ENCODE measurements at places on chromosomes 5 and 9.

- no peak for DNase-seq
These were observed 87.8 kb downstream of the ZNF618 start for GRCh38 chr9:113963696-113964494.

DNA sequence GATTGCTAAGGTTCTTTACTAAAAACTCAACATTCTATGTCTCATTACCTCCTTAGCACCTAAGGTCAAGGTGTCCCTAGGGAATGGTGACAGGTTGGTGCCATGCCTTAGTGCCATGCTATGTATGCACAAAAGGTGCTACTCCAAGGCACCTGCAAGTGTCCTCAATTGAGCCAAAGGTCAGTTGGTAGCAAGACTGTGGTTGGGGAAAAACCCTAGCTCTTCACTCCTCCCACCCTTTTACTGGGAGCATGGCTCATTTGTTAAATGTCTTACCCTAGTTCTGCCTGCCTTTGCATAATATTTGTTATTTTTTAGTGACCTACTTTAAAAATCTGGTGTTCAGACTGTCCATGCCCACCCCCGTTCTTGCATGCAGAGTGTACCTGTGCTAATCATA, 17.0 kb downstream of the ACO1 start:
- no peak for DNase-seq

DNA sequence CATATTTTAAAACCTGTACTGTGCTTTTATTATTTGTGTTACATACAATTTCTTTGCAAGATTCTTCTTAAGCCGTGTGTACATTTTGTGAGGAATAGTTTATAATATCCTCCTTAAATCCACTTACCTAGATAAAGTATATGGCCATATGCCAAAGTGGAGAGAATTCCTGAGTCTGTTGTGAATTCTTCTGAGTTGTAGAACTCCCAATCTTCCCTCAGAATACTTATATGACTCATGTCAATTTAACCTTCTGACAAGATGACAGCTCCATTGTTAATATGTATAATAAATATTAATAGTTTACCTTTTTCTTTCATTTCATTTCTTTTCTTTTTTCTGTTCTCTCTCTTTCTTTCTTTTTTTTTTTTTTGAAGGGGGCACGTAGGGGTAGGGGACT, 6.0 kb upstream of the RICTOR start:
- no peak for DNase-seq

GRCh38 chr9:128102861-128103588, 24.5 kb downstream of the PTGES2 start:
- DNase-seq, result no peak

GRCh38 chr9:85108229-85108628, 438.7 kb downstream of the NTRK2 start:
- DNase-seq, result no peak

- DNase-seq, result no peak
These were observed 5.7 kb downstream of the CCDC69 start for GRCh38 chr5:151218177-151218576.

DNA sequence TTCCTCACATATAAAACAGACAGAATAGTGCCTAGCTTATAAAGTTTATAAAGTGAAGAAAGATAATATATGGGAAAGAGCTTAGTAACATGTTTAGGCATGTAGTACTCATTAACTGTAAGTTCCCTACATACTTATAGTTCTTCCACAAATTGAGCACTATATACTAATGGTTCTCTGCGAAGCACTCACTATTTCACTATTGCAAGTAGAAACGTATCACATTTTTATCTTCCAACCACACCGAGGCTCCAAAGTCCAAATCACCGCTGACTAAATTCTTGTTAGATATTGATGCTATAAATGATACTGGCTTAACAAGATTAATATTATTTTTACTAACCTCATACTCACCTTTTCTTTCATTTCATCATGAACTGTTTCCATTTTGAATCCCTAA, 61.0 kb downstream of the FBXW11 start:
- no peak for DNase-seq

- no peak for DNase-seq
These were observed 65.4 kb upstream of the ERCC6L2 start for GRCh38 chr9:95810133-95810532.

DNA sequence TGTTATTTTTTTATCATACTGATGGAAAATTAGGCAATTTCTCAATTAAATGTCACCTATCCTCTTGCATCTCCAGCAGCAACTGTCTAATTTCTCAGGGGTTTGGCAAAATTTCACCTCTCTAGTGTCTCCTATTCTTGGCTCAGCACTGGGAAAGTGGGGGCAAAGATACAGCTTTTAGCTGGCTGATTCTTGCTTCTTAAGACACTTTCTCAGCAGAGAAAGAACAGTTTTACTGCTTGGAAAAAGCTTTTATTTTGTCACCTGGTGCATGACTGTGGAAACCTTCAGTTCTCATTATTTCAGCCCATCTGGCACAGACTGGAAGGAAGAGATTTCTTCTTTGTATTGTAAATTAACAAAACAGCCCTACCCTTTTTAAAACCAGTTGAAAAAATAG, 283.6 kb upstream of the SGCD start:
- DNase-seq, result no peak

Measured in activated T-helper 1 cell treated with Interleukin-2 at 50 U/mL for 16 hours (primary cell).